ENCODE measurements at places on chromosomes 2 and 18.

GRCh38 chr18:51279367-51279984 is 82.0 kb upstream of the MEX3C start:
- no peak for DNase-seq

DNA sequence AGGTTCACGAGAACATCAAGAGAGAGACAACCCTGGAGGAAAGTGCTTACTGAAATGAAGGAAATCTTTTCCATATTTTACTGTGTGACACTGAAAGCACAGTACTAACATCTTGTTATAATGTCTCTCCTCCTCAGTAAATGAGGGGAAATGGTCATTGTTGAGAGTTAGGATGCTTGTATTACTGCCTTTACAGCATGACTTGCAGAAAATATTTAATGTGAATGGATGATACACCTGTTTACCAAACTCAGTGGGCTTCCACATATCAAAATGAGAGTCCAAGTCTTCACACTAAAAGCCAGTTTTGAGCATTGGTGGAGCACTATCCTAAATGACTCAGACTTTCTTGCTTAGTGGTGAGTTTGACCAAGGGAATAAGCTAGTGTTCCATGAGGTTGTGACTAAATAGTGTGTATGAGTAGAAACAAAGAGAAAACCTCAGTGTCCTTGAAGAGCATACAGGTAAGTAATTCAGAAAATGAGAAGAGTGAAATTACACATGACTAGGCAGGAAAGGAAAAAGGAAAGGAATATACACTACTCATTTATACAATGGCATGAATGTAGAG is 930.7 kb upstream of the CELF4 start:
- DNase-seq = no peak

DNA sequence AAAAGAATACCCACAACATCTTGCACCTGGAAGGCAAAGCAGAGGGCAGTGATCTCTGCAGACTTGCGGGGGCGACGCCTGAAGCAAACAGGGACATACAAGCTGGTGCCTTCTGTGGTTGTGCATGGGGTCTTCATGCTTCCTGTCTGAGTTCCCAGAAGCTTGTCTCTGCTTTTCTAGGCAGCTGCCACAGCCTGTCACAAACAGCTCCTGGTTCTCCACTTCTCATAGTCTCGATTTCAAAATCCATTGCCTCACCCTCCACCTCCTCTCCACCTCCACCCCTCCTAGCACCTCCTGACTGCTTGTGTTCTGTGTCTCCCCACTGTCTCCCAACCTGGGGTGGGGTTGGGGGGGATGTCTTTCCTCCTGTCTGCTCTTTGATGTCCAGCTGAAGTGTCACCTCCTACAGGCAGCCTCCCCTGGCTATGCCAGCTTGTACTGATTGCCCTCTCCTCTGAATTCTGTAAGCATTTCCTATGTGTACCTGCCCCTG is 1.7 kb upstream of the PROC start:
- no peak for DNase-seq

GRCh38 chr2:135299165-135299564 is 231.9 kb downstream of the ZRANB3 start:
- no peak for DNase-seq

GRCh38 chr2:209519271-209519670 is 95.4 kb downstream of the MAP2 start:
- no peak for DNase-seq

DNA sequence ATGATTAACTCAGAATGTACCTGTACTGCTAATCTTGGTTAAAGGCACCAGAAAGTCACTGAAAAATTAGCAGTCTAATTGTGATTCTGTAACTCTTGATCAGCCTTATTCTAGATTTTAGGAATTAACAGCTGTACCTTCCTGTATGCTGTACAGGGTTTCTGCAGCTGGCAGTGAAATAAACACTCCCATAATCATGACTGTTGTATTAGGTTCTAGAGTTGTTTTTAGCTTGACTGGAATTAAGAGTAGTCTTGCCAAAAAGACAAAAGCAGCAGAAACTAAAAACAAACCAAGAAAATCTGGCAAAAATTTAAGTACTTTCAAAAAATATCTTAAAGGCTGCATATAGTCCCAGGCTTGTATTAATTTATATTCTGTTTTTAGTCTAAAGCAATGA is 103.5 kb downstream of the SOS1 start:
- DNase-seq = no peak

DNA sequence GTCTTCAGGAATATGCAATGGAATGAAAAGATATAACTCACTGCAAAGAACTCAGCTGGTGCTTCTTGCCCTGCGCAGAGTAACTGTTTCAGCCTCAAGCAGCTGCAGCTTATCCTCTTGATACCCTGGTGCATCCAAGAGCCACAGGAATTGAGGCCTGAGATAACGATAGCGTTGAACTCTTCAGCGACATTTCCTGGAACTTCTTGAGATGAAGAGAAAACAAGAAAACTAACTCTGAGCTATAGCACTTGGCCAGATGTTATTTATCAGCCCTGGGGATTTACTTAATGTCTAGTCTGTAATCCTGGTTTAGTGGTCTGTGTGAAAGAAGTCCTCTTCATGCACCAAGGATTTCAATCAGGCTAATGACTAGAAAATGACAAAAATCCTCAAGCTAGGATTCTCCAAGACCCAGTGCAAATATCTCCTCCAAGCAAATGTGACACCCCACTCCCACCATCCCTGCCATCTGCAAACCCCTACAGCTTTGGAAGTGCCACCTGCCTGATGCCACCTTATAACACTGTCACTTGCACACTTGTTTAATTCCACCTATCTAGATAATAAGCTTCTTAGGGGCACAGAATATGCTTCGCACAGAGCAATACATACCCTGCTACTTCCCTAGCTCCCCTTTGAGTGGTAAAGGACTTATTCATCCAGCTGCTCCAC is 40.6 kb downstream of the EHD3 start:
- no peak for DNase-seq

DNA sequence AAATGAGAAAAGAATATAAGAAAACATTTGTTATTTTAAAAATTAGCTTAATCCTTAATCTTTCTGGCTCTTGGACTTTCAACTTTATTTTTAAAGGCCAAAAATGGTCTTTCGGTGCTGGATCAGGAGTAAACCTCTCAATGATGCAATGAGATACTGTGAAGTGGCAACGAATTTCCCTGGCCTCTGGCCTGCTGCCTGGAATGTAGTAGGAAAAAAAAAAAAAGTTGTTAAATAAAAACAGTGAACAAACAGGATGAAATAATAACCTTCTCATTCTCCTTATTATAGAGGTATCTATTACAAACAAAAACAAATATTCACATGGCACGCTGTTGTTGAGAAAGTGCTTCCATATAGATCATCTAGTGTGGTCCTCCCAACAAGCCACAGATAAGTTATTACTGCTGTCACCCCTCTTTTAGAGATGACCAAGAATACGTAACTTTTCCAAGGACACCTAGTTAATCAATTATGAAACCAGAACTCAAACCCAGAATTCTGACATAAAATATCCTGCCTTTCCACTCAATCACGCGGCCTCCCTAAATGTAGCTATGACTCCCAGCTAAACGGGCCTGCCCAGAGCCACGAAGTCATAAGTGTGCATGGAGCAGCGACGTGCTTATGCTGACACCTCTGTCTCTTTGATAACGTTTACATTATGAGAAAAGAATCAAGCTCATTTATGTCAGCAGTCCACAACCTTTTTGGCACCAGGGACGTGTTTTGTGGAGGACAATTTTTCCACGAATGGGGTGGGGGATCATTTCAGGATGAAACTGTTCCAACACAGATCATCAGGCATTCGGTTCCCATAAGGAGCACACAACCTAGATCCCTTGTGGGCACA is 170.9 kb downstream of the BCL2 start:
- no peak for DNase-seq

DNA sequence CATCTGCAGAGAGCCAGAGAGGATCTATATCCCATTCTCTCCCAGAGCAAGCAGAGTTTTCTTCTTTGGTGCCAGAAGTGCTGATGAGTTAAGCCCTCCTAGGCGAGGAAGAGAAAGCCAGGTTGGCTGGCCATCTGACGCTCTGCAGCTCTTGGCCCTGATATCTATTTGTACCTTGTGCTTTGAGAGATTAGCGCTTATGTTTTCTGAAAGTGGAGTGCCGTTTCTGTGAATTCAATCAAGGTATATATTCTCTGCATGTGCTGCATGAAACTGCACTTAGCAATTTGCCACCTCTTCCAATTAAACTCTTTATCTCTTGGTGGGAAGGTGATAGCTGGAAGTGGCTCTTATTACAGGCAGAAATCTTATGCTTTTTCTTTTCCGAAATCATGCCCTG is 177.5 kb downstream of the LPIN1 start:
- no peak for DNase-seq

- no peak for DNase-seq
These were observed 12.8 kb downstream of the ALPG start for GRCh38 chr2:232419245-232420072.

- DNase-seq = no peak
These were observed 689.5 kb downstream of the TMEM182 start for GRCh38 chr2:103451283-103451682.

DNA sequence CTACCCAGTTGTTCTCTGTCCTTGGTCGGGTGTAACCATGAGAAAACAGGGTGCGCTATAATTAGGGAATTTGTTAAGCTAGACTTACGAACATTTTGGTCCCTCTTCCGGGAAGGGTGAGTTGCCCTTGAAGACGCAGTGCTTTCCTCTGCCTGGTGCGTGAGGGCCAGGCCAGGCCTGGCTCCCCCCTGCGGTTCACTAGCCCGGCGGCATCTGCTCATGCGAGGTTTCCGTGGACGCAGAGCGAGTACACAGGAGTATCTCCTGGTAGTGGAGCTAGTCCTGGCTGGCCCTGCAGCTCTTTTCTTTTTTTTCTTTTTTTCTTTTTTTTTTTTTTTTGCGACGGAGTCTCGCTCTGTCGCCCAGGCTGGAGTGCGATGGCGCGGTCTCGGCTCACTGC is 148.8 kb downstream of the PTGR3 start:
- no peak for DNase-seq

- DNase-seq = no peak
These were observed 125.3 kb upstream of the ZEB2 start for GRCh38 chr2:144645083-144645778.

DNA sequence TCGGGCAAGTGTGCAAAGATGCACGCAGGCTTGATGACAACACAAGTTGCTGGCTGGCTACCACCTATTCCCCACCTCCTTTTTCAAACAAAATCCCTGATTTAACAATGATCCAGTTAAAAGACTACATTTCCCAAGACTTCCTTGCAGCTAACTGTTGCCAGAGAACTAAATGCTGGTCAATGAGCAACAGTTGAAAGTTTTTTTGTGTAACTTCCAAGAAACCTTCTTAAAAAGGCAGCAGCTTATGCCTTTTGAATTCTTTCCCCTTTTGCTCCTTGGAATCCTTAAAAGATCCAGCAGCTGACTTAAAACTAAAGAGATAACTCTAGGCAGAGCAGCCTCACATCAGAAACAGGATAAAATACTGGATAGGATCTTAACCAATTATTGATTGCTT is 38.5 kb downstream of the NPHP1 start:
- no peak for DNase-seq

DNA sequence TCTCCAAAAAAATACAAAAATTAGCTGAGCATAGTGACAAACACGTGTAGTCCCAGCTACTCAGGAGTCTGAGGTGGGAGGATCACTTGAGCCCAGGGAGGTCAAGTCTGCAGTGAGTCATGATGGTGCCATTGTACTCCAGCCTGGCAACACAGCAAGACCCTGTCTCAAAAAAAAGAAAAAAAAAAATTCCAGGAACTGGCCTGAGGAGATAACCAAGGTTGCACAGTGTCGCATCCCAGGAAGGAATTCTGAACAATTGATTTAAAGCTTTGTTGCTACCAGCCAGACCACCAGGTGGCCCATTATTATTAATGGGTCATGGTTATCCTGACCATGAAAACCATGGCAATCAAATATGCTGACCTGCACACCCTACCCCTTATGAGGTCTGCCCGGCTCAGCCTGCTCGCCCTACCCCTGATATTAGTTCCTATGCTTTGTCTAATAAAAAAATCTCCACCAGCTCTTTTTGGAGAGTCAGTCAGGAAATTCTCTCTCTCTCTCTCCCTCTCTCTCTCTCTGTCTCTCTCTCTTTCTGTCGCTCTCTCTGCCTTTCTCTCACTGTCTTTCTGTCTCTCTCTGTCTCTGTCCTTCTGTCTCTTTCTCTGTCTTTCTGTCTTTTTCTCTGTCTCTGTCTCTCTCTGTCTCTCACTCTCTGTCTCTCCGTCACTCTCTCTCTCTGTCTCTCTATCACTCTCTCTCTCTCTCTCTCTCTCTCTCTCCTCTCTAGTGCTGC is 73.7 kb downstream of the NCAPH start:
- DNase-seq = no peak

DNA sequence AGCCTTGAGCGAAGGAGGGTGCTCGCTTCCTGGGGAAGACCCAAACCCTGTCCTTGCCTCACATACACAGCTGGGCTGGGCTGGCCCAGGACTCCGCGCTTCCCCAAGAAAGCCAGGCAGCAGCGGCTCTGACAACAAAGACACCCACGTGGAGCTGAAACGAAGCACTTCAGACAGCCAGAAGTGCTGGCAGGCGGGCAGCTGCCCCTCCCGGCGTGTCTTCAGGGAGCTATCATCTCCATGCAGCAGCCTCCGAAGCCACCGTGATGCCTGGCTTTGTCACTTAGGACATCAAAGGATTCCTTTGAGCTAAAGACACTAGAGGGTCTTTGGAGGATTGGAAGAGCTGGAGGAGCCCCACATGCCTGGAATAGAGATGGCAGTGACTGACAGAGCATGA is 35.2 kb downstream of the C1QL2 start:
- DNase-seq = no peak

GRCh38 chr18:12394428-12394827 is 13.3 kb upstream of the PRELID3A start:
- DNase-seq = peak; percentile 48

DNA sequence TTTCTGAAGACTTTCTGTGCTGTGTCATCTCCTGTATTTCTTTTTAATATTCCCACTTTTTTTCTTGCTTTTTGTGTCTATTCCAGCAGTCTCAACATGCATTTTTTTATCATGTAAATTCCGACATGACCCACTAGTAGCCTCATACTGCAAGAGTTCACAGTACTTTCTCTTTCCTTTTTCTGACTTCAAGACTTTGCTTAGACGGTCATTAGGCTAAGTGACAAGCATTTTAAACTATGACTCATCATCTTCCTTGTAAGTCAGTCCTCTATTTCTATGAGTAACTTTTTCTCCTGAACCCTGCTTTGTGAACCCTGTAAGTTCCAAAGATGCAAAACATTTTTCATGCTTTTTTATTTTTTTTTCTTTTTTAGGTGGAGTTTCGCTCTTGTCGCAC is 381.2 kb downstream of the TXNL1 start:
- no peak for DNase-seq

DNA sequence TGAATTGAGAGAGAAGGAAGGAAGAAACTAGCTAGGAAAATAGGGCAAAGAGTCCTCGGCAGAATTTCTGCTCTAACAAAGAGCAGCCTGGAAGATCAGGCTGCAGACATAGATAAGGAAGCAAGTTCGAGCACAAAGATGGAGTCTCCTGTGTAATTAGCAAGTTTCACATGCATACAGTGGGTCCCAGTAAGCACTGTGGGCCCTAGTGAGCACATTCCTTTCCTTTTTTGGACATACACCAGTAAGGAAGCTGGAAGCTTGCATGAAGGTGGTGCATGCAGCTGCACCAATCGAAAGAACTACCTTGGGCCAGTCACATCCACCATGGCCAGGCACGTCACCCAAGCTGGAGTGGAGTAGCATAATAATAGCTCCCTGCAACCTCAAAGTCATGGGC is 109.7 kb downstream of the NOL4 start:
- DNase-seq = no peak

Data from Karpas-422 (cell line).